NCI-H2107 (cell line): ENCODE measurements at places on chromosomes 11 and 22.

- no peak for DNase-seq
These were observed 23.4 kb upstream of the PIK3C2A start for GRCh38 chr11:17230867-17231851.

GRCh38 chr22:32255726-32256125, 579 bp upstream of the SLC5A4 start:
- no peak for DNase-seq

DNA sequence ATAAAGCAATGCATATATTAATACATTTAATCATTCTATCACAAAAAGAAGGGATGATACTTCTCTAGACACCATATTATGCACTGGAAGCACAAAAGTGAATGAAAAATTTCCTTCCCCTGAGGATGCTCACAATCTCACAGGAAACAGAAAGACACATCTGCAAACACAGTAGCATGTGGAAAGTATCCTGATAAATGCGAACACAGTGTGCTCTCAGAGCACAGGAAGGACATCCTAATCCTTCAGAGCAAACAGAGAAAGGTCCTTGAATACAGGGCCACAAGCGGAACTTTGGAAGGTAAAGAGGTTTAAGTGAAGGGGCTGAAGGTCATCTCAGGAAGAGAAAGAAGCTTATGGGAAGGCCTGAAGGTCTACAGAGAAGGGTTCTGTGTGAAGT, 524.6 kb upstream of the LRRC4C start:
- no peak for DNase-seq

DNA sequence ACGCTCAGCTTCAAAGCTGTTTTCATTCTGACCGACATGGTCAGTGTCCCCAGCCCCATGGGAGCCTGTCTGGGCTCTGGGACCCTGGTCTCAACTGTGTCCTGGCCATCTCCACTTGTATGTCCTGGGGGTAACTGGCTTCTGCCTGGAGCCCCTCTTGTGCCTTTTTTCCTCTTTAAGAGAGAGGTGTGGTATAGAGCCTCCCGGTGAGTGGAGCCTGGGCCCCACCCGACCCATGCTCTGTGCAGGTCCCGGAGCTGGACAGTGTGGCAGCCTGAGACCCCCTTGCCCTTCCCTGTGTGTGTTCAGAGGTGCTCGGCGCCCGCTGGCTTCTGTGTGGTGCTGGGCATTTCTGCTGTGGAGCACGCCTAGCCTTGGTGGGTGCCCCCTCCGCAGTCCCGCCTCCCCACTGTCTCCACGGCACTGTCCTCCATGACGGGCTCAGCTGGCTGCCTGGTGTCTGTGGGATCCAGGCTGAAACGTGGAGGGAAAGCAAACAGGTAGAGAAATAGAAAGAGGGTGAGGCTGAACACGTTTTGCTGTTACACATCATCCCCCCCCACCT, 74.9 kb downstream of the PARVB start:
- DNase-seq = no peak

DNA sequence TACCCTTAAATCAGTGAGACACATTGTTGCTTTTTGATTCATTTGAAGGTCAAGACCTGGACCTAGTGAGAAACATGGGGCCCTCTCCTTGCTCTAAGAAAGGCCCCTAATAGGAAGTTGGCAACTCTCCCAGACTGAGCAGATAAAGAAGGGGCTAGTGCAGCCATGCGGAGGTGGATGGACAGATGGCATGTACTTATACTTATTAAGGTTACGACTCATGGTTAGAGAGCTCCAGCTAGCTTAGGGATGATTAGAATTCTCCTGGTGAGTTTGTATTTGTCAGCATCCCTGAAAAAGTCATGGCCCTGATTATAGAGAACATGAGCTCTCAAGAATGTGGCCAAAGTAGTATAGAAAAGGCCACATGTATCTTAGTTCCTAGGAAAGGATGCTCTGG, 112.1 kb upstream of the BDNF start:
- no peak for DNase-seq

GRCh38 chr11:68893282-68893681, 10.3 kb downstream of the MRPL21 start:
- DNase-seq = no peak
